Activated naive CD8-positive, alpha-beta T cell treated with anti-CD3 and anti-CD28 coated beads for 36 hours (primary cell): ENCODE measurements at places on chromosomes 7 and 10.

- DNase-seq: no peak
Observed at GRCh38 chr10:47246406-47247147, 53.4 kb upstream of the GDF10 start.

DNA sequence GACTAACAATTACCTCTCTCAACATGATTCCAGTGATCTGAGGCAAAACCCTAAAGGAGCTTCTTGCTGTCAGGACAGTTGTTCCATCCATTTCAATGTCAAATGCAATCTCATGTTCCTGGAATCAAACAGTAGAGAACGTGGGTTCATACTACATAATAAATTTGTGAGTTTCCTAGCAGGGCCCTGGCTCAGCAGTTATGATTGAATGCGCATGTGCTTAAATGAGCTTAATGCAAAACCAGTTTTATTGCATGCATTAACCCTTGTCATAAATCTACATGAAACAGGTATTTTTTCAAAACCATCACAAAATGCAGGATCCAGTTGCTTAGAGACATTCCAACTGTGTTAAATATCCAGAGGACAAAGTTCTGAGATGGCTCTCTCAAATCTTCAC is 225.4 kb upstream of the TMEM72 start:
- DNase-seq: no peak

- no peak for DNase-seq
Observed at GRCh38 chr10:34397324-34397723, 417.8 kb downstream of the PARD3 start.

DNA sequence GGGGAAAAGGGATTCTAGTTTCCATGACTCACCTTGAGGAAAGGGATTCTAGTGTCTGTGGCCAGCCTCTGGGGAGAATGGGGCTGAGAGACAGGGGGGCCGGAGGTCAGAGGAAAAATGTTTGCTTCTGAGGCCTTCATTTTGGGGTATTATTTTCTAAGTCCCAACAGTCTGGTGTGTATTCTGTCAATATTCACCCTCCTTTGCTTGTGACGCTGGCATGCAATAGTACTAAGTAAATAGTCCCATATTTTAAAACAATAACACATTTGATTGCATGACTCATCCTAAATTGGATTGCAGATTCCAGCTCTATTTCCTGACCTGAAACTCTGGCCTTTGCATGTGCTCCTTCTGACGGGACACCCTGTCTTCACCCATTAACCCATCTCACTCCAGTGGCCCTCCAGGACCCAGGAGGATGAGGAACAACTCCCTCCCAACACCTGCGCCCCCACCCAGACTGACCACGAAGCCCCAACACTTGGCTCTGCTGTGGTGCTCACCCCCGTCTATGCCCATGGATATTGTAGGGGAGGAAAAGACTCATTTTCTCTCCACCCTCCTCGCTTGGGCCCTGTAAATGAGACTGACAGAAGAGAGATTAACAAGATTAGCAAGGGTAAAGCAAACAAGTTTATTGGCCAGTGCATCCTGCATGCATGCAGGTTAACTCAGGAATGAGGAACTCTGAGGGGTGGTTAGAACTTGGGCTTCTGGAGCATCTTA is 495.6 kb upstream of the KLF6 start:
- DNase-seq: no peak

DNA sequence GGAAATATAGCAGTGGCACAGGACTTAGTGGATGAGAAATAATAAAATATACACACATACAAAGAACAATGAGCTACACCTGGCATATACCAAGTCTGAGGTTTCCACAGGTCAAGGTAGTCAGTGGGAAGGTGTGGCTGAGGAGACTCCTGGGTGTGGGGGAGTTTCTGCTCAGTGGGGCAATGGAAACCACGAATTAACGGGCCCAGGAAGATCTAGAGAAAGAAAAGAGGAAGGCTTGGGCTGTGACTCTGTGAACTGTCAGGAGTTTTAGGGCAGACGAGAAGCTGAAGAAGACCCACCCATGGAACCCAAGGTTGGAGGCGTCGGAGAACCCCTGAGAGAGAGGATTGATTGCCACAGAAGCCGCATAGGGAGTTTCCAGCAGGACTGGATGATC is 196.5 kb downstream of the HERPUD2 start:
- DNase-seq: no peak

GRCh38 chr10:5195727-5196374 is 786 bp upstream of the AKR1C4 start:
- no peak for DNase-seq

DNA sequence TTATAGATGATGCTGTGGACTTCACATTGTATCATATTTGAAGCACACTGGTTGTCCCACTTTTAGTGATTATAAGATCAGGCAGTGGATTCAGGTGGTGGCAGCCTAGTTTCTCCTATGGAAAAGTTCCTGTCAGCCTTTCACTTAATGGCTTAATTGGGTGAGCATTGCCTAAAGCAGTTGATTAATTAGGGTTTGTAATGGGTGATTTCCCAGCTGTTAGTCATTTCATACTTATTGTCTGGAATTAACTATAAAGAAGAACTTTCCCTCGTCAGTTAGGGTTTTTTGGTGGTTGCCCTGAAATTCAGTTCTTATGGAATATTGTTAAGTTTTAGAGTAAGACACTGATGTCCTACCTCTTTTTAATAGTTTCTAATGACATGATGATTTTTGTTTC is 78.8 kb downstream of the SLC25A40 start:
- DNase-seq: no peak

GRCh38 chr10:61757001-61757400 is 94.3 kb downstream of the CABCOCO1 start:
- DNase-seq: no peak

GRCh38 chr7:140501966-140502365 is 22.7 kb upstream of the MKRN1 start:
- no peak for DNase-seq

DNA sequence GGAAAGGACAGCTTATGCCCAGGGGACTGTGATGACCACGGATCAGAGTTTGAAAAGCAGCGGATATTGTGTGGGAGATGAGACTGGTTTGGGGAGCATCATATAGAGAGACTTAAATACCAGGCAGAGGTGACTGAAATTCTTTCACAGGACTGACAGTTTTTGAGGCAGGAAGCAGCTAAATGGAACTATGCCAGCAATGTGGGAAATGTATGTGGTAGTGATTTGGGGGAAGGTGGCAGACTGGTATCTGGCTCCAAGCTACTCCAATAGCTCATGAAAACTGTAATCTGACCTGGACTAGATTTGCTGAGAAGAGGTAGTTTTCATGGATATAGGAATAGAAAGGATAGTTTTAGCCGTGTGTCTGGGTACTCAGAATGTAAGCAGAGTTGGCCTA is 592.6 kb downstream of the REEP3 start:
- no peak for DNase-seq

DNA sequence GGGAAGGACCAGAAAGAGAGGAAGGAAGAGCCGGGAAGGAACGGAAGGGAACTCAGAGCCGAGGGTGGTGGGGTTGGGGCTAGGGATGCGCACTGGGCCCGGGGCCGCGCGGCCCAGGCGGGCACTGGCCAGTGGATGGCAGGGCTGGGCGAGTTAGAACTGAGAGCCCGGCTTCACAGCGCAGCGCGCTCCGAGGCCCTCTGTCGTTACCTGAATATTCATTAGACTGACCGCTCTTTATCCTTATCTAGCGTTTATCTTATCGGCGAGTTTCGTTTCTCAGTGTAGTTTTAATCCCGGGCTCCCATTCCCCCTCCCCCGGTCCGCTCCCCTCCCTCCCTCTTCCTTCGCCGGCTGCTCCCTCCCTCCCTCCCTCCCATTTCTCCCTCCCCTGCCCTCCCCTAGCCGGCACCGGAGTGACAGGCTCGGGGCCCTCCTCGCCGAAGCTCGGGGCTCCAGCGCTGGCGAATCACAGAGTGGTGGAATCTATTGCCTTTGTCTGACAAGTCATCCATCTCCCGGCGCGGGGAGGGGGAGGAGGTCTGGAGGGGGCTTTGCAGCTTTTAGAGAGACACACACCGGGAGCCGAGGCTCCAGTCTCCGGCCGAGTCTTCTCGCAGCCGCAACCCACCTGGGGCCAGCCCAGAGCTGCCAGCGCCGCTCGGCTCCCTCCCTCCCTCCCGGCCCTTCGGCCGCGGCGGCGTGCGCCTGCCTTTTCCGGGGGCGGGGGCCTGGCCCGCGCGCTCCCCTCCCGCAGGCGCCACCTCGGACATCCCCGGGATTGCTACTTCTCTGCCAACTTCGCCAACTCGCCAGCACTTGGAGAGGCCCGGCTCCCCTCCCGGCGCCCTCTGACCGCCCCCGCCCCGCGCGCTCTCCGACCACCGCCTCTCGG is at the start of gene PAX2:
Gene PAX2 (plus strand): TSS at position 596 of the 895 bp plus-strand sequence. CDS start 679 bp downstream, outside the sequence.
- no peak for DNase-seq

- DNase-seq: no peak
Observed at GRCh38 chr10:43055217-43055616, 21.7 kb upstream of the RET start.

DNA sequence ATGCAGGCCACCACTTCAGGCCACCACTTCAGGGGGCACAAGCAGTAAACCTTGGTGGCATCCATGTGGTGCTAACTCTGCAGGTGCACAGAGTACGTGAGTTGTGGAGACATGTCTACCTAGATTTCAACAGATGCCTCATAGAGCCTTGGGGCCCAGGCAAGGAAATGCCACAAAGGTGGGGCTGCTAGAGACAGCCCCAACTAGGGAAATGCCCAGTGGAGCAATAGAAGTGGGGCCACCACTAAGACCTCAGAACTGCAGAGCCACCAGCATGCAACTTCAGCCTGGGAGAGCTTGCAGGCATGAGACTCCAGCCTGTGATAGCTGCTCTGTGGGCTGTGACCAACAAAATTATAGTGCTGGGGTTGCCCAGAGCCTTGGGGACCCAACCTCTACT is 107.6 kb downstream of the DNAJC1 start:
- DNase-seq: no peak

GRCh38 chr7:466465-467191 is 53.0 kb downstream of the PDGFA start:
- DNase-seq: no peak

- no peak for DNase-seq
Observed at GRCh38 chr7:17071866-17072265, 190.1 kb upstream of the AGR3 start.

DNA sequence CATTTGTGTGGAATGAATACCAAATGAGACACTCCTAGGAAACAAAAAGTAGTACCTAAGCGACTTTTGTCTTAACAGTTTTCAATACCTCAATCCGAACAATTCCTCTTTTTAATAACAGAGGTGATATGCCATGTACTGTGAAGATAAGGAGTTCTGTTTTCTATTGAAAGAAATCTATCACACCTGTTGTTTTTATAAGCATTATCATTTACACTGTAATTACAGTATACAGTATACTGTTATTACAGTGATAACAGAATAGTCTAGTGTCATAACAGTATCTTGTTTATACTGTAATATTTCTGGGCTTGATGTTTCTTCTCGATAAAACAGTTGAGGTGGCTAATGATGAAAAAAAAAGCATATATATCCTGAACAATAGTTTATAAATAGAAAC is 9.4 kb upstream of the RHOBTB1 start:
- DNase-seq: no peak

GRCh38 chr10:63642808-63643207 is 121.6 kb downstream of the REEP3 start:
- no peak for DNase-seq

DNA sequence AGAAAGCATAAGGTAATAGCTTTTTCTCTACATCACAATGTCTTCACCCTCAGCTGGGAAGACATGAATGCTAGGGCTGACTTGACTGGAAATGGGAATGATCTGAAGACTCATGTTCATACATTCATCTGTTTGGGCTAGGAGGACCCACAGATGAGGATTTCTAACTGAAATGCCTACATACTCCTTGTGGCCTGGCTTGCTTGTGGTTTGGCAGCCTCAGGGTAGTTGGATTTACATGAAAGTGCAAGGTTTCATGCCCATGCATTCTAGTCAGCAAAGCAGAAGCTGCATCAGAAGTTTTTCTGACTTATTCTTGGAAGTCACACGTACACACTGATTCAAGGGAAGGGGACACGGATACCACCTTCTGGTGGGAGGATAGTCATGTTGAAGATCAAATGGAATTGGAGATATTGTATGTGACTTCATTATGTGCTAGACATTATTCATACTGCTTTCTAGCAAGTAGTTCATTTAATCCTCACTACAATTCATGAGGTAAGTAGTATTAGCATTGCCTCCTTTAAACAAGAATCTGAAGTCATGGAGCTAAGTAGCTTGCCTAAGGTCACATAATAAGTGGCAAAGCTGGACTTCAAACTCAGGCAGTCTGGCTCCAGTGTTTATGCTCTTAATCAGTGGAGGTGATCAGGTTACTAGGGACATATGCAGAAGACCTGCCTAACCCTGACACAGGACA is 957.0 kb downstream of the LRMDA start:
- DNase-seq: no peak

- DNase-seq: no peak
Observed at GRCh38 chr7:125357676-125358455, 428.2 kb upstream of the POT1 start.

DNA sequence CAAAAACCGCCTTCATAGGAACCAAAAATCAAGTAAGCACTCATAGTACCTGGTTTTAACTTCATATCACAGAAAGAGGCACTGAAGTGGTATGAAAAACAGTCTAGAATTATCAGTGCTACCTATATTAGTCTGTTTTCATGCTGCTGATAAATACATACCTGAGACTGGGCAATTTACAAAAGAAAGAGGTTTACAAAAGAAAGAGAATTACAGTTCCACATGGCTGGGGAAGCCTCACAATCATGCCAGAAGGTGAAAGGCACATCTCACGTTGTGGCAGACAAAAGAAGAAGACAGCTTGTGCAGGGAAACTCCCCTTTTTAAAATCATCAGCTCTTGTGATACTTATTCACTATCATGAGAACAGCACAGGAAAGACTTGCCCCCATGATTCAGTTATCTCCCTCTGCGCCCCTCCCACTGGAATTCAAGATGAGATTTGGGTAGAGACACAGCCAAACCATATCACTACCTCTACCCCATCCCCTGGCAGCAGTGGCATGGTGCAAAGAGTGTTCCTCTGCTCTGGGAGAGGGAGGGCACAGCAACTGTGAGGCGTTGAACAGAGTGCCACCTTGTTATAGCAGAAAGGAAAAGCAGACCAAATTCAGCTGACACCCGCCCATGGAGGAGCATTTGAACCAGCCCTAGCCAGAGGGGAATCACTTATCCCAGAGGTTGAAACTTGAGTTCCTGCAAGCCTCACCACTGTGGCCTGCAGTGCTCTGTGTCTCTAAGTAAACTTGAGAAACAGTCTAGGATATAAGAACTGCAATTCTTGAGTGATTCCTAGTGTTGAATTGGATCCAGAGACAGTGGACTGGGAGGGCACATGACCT is 61.9 kb upstream of the PTPRZ1 start:
- DNase-seq: no peak

- DNase-seq: no peak
Observed at GRCh38 chr7:84425702-84426259, 231.2 kb upstream of the SEMA3A start.

DNA sequence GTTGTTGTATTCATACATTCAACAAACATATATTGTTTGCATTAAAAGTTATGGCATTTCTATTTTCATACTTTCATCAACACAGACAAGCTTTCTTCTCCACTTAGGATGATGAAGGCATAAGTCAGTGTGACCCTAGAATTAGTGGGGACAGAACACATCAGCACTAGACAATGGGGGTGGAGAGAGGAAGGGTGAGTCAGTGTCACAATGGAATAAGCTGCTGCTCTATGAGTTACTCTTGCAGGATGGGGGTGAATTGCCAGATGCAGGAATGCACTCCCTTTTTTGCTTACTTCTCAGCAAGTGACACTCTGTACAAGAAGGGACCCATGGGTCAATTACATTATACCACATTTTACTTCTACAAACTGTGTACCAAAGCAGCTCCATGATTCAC is 74.0 kb downstream of the DGKI start:
- DNase-seq: no peak

GRCh38 chr7:65820287-65820950 is 52.5 kb upstream of the VKORC1L1 start:
- DNase-seq: no peak
